ENCODE measurements at places on chromosomes 1 and 21.

- no peak for DNase-seq
Measured at GRCh38 chr1:54350360-54350759, 55.8 kb downstream of the SSBP3 start.

DNA sequence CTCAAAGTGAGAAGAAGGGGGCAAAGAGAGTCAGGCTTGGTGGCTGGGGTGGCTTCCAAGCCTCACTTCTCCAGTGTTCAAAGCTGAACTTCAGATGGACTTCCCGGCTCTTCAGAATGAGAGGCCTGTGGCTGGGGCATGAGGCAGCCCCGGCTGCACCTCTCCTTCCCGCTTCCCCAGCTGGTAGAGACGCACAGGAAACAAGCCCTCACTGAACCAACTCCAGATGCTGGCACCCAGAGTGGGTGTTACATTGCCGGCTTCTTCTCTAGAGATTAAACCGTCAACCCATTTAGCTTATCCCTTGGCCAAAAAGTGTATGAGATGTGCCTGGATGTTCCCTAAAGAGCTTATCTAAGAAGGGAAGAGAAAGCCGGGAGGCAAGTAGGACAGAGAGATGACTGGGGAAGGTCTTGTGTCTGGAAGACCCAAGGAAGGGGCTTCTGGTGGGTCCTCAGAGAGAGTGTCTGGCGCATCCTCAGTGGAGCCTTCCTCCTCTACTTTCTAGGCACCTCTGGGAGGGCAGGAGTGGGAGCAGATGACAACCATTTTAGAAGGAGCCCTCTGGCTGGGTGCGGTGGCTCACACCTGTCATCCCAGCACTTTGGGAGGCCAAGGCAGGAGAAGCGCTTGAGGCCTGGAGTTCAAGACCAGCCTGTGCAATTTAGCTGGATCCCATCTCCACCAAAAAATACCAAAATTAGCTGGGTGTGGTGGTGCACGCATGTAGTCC is 2.0 kb downstream of the ADAMTSL4 start:
- peak; percentile 82 for DNase-seq

DNA sequence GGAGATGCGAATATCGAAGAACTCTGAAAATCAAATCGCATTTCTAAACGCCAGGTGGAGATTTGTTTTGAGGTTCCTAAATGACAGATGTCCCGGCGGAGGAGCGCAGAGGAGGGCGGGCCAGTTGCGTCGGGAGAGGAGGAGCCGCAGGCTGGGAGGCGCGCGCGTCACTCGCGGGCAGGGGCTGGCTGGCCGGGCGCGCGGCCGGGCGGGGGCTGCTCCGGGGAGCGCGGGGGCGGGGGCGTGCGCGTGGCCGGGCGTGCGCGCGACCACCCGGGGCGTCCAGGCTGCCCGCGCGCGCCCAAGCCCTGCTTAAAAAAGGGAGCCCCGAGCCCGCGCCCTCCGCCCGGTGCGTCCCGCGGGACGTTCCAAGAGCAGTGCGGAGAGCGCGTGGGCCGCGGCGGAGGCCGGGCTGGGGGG is 47.3 kb downstream of the H3-3A start:
- DNase-seq = peak; percentile 96

DNA sequence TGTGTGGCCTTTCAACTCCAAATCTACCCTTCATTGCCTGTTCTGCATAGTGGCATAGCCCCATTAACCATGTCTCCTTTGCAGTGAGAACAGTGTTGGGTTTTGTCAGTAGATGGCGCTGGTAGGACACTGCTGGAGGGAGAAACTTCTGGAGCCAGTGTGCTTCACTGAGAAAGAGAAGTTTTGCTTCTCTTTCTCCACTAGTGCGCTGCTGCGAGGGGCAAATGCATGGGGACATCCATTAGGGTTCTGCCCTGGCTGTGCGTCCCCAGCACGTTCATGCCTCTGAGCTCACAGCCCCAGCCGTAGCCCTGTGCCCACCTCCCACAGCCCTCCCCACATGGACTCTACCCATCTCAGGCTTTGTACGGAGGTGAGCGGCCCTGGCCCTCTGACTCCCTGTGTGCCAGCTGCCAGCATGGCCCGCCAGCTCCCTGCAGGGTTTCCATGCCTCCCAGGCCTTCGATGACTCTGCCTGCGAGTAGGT is 53.1 kb downstream of the RIMS3 start:
- no peak for DNase-seq

GRCh38 chr1:229230140-229230892 is 40.6 kb upstream of the RAB4A start:
- no peak for DNase-seq

GRCh38 chr1:88216441-88216840 is 467.6 kb upstream of the PKN2 start:
- no peak for DNase-seq

DNA sequence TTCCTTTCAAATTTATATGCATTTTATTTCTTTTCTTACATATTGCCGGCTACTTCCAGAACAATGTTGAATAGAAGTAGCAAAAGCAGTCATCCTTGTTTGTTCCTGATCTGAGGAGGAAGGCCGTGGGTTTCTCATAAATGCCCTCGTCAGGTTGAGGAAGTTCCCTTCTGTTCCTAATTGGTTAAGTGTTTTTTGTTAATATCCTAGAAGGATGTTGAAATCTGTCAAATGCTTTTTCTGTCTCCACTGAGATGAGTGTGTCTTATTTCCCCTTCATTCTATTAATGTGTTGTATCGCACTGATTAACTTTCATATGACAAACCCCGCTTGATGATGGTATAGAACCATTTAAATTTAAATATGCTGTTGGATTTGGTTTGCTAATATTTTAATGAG is 15.4 kb downstream of the TTLL10 start:
- DNase-seq = no peak

DNA sequence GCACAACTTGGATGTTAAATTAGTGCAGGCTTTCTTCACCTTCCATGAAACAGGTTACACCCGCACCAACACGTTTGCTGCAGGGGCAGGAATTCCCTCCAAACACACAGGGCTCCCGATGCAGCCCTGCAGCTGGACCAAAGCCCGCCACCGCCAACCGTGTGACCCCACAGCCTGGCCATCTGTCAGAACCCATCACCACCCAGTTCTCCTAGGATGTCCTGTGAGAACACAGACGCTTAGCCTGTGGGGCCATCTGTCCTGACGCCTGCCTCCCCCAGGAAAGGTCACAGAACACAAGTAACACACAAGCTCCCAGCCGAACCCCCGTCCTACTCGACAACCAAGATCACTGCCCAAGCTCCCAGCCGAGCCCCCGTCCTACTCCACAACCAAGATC is 108.1 kb downstream of the NPHP4 start:
- no peak for DNase-seq

GRCh38 chr1:22860414-22860800 is 112.3 kb downstream of the LACTBL1 start:
- DNase-seq = no peak

DNA sequence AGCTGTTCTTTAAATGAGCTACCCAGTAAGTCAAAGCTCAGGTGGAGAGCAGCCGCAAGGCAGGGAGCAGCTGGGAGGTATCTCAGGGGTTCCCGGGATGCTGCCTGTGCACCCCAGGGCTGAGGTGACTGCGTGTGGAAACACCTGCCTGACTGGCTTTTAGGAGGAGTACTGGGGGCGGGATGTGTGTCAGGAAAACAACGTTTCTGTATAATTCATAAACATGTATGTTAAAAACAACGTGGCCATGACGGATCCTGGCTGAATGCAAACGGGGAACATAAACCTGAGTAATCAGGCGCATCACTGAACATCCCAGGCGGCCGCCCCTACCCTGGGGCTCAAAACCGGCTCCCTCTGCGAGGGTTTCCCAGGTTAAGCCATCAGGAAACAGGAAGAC is 1.5 kb downstream of the C1orf159 start:
- peak; percentile 67 for DNase-seq

DNA sequence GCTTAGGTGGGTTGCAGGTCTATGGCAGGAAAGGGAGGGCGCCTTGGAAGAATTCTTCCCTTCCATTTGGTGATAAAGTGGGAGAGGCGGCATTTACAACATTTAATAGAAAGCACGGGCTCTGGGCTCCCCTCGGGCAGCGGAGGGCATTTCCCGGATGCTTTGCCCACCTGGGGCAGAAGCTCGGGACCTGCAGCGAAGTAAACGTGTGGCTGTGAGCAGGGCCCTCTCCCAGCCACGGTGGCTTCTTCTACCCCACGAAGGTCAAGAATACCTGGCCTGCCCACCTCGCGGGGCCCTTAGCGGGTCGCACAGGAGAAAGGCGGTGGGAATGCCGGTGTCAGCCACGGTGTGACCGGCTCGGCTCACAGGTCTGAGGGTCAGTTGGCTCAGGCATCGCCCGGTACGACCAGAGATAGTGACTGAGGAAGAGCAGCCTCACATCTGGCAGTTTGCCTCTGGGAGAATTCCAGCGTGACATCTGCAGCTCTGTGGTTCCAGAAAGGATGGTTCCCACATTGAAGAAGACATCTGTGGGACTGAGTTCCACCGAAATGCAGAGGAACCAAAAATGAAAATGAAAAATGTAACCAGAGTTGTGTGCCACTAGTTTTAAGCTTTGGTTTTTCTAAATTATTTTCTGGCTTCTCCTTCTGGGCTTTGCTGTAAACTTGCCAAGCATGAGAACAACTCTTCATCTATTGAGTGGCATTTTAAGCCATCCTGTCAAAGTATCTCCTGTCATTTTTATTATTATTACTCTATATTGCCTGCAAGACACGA is 720 bp upstream of the F3 start:
- peak; percentile 83 for DNase-seq

DNA sequence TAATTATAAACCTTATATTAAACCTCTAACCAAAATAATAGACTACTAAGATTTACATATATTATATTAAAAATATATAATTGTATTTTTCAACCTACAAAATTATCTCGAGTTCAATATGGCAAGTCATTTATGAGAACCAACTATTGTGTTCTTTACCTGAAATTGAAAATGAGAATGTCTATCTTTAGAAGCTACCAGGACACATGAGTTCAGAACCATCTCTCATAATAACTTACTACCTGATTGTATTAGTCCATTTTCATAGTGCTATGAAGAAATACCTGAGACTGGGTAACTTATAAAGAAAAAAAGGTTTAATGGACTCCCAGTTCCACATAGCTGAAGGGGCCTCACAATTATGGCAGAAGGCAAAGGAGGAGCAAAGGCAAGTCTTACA is 6.8 kb downstream of the HAO2 start:
- DNase-seq = no peak

DNA sequence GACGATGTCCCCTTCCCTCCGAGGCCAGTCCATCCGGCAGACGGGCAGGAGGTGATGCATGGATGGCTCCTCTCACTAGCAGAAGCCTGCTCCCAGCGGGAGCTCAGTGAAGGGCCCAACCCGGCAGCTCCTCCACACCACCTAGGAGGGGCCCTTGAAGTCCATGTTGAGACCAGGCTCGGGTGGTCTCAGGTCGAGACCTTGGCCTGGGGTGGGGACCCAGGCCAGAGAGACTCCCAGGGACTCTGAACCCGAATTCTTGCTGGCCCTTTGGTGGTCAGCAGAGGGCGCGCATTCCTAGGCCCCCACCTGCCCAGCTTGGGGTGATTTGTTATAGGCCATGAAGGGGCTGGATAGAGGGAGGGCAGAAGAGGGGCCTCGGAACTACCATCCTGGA is 642 bp upstream of the NT5C1A start:
- no peak for DNase-seq

DNA sequence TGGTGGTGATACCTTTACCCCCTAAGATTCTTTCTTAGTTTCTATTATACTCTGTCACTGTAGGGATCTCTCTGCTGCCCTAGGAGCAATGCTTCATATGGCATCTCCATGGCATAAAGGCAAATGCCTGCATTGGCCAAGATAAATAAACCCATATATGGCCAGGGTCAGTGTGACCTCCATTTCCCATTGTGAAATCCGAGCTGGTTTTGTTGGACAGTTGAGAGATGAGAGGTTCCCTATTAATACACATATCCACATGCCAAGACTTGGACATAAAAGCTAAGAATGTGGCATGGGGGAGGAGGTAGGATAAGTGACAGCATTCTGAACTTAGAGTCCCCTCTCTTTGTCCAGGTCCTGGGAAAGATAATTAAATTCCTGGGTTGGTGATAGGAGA is 1.4 kb downstream of the TPM3 start:
- no peak for DNase-seq

- no peak for DNase-seq
Measured at GRCh38 chr1:82818586-82818985, 1017.9 kb downstream of the ADGRL2 start.

DNA sequence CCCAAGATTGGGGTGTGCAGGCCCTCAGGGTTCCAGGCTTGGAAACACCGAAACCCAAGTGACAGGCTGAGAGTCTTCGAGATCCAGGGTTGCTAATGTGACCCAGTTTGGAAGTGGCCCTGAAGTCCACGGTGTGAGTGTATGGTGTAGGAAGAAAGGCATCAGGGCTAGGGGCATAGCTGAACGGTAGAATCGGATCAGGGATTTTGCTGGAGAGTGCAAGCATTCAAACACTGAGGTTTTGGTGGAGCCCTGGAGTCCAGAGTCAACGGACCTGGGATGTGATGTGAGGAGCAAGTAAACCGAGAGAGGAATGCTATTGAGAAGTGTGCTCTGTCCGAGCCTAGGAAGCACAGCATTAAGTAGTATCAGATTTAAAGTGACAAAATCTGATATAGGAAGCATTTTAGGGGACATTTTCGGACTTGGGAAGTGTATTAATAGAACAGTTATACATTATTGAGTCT is 958 bp downstream of the NFYC start:
- no peak for DNase-seq

DNA sequence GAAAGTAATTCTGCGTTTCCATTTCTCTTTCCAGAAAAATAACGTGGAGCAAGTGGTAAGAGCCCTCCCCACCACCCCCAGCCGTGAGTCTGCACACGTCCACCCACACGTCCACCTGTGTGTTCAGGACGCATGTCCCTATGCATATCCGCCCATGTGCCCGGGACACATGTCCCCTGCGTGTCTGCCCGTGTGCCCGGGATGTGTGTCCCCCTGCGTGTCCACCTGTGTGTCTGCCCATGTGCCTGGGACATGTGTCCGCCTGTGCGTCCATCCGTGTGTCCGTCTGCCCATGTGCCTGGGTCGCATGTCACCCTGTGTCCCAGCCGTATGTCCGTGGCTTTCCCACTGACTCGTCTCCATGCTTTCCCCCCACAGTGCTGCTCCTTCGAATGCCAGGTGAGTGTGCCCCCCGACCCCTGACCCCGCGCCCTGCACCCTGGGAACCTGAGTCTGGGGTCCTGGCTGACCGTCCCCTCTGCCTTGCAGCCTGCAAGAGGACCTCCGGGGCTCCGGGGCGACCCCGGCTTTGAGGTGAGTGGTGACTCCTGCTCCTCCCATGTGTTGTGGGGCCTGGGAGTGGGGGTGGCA is 5.6 kb downstream of the COL6A1 start:
- DNase-seq = peak; percentile 80

- peak; percentile 75 for DNase-seq
Measured at GRCh38 chr1:29708381-29708780, 472.1 kb downstream of the PTPRU start.

- no peak for DNase-seq
Measured at GRCh38 chr1:210049616-210050015, 111.6 kb downstream of the SYT14 start.

GRCh38 chr1:153550398-153550758 is 1.3 kb upstream of the S100A3 start:
- no peak for DNase-seq

Measured in posterior vena cava (tissue), 2 donors.